Activated CD4-positive, alpha-beta T cell treated with anti-CD3 and anti-CD28 coated beads, Interleukin-2, amount 50 U/mL, for 1 hour (primary cell): ENCODE measurements at places on chromosomes 2 and 18.

DNA sequence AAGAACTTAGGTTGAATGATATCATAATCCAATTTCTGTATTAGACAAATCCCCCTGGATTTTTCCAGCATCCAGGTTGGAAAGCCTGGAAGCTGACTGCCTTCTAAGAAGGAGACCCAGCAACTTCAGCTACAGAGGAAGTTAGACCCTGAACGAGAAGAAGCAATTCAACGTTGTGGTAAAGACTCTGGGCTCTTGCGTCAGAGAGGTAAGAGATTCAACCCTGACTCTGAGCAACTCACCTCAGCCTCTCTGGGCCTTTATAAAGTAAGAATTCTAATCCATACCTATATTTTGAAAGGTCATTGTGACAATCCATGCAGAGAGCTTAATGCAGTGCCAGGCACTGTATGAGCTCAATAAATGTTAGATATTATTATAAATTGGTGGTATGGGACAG, 9.7 kb downstream of the E2F6 start:
- DNase-seq, result no peak

DNA sequence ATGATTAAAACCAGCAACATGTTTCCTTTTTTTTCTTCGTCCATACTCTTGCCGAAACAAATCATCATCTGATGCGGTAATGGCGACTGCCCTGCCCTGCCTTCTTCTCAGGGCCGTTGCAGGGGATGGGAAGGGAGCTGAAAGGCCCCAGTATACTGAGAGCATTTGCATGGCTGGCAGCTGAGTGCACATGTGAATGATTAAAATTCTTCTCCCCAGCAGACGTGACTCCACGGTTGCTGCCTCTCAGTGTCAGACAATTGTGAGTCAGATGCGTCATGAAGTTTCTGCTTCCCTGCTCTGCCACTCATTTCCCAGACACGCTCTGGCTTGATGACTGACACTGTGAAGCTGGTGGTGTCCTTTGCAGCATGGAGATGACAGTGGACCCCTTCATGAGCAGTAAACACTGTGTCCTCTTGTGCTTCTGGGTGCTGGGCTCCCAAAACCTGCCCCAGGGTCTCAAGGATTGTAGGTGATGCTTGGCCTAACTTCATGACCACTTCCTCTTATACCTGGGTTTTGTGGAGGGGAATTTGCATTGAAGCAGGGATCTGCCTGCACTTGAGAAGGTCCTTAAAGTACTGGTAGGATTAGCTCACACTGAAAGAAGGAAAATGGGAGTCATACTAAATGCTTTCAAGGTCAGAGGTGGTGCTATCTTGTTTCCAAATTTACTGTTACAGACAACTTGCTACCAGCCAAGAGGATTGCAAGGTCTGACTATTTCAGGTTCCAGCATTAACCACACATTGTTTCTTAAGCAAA, 222.5 kb upstream of the COPS8 start:
- DNase-seq, result no peak

GRCh38 chr2:232913903-232914302, 43.8 kb downstream of the SNORC start:
- DNase-seq, result no peak

GRCh38 chr2:188974164-188974563, at the start of gene COL3A1:
Gene COL3A1, plus strand, starts transcription at chr2:188974373. Its CDS starts 117 bp downstream, at chr2:188974490.
- no peak for DNase-seq

- no peak for DNase-seq
Measured at GRCh38 chr2:12243381-12243780, 473.4 kb upstream of the TRIB2 start.

DNA sequence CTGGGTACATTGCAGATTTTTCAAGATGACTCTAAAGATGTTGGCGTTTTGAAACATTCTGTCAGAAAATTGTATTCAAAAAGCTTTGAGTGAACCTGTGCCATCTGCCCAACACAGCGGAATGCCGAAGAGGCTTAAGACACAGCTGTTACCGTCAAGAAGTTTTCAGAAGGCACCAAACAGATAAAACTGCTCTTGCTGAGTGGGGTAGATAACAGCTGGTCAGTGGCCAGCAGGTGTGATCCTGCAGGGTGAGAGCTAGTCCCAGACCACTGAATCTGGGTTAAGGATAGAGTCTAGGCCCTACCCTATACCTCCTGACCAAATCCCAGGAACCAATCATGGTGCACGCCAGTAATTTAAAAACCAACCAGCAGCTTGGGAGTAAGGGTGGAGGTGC, 60.5 kb upstream of the B3GNT7 start:
- DNase-seq, result no peak
